ENCODE measurements at places on chromosomes 4 and X. TPM values are rescaled to one million over a fixed set of nuclear protein-coding genes. Genes with fewer than 3 reads are reported as not detected.

Gene APLN
- total RNA-seq: 0.87 TPM

Gene RAB28
- 10.6 TPM for total RNA-seq

Gene PDZD4
- 0.33 TPM for total RNA-seq

Gene HSFX2
- total RNA-seq: not detected

Gene SPANXN4
- total RNA-seq: not detected

Gene GDPD2
- total RNA-seq: not detected

Gene CXXC4
- total RNA-seq: not detected

Gene USP26
- total RNA-seq: not detected

Gene CCDC120
- 0.83 TPM for total RNA-seq

Gene H2BW2
- total RNA-seq: not detected

Gene CCSER1
- not detected for total RNA-seq

Gene MAGEA4
- not detected for total RNA-seq

Gene CSAG3
- total RNA-seq: not detected

Gene EGF
- 1.0 TPM for total RNA-seq

Gene MAMLD1
- 1.3 TPM for total RNA-seq

Gene FRAS1
- 0.15 TPM for total RNA-seq

Gene HHIP
- total RNA-seq: 0.29 TPM

Gene XAGE2
- not detected for total RNA-seq

Gene TLR6
- total RNA-seq: 1.3 TPM

Gene POLN
- total RNA-seq: 5.3 TPM

Gene CEP44
- 8.9 TPM for total RNA-seq

Gene NPNT
- 0.29 TPM for total RNA-seq

Gene GAGE12J
- not detected for total RNA-seq

Gene ATP1B4
- not detected for total RNA-seq

Gene AFF2
- total RNA-seq: not detected

Gene PHEX
- total RNA-seq: 2.8 TPM

Gene TCEAL8
- 155 TPM for total RNA-seq

Gene NXF2B
- total RNA-seq: not detected

Gene SSX3
- total RNA-seq: not detected
